ENCODE measurements at places on chromosomes 5 and 9. TPM values are rescaled to one million over a fixed set of nuclear protein-coding genes. Genes with fewer than 3 reads are reported as not detected.

GRCh38 chr9:126348911-126349550 is 22.4 kb downstream of the MVB12B start:
- H3K4me1 ChIP-seq: no peaks in the 10 kb centered on the region
- no peaks in the 10 kb centered on the region for H3K27me3 ChIP-seq
- no peak overlapping the region for H3K4me3 ChIP-seq
- H3K27ac ChIP-seq: no peak overlapping the region
- DNase-seq: no peak
- peaks cover 18% of the 10 kb centered on the region for H3K36me3 ChIP-seq

PCDHB4 gene
- 0.36 TPM for polyA plus RNA-seq

- no peak overlapping the region for H3K27ac ChIP-seq
- peaks cover 11% of the 10 kb centered on the region for H3K4me1 ChIP-seq
- DNase-seq: no peak
- no peak overlapping the region for H3K4me3 ChIP-seq
These were observed 46.1 kb downstream of the ERAP1 start for GRCh38 chr5:96761618-96762017.

C5orf15 gene
- 81.0 TPM for polyA plus RNA-seq

DNA sequence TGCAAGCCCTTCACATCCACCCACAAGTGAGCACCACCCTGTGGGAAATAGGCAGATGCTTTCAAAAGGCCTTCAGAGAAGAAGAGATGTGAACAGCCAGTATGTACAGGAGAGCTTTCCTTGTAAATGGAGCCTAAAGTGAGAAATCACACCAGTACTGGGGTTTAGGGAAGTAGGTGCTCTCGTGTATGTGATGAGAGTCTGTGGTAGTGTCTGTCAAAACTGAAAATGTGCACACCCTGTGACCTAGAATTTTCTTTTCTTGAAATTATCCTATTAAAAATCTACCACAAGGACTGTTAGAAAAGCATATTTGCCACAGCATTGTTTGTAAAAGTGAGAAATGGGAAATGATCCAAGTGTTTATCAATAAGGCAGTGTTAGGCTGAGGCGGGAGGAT is 16.6 kb downstream of the OTULINL start:
- no peaks in the 10 kb centered on the region for H3K27me3 ChIP-seq
- peak overlapping the region; percentile 22 for H3K27ac ChIP-seq
- no peaks in the 10 kb centered on the region for H3K4me1 ChIP-seq
- DNase-seq: no peak
- H3K36me3 ChIP-seq: no peaks in the 10 kb centered on the region

NIM1K gene
- 0.16 TPM for polyA plus RNA-seq

GRCh38 chr5:76818844-76819831 is at the start of gene F2RL1:
Gene F2RL1, plus strand, starts transcription at chr5:76819030. Its CDS starts 153 bp downstream, at chr5:76819183.
- H3K27ac ChIP-seq: peak within 1 kb of the TSS; percentile 40
- peak within 1 kb of the TSS; percentile 84 for H3K4me3 ChIP-seq
- H3K36me3 ChIP-seq: no peaks in the 10 kb centered on the region
- no peaks in the 10 kb centered on the region for H3K27me3 ChIP-seq
- peaks cover 17% of the 10 kb centered on the region for H3K4me1 ChIP-seq

- H3K27ac ChIP-seq: no peak overlapping the region
- no peaks in the 10 kb centered on the region for H3K36me3 ChIP-seq
- no peaks in the 10 kb centered on the region for H3K4me1 ChIP-seq
These were observed 274.9 kb downstream of the GADD45G start for GRCh38 chr9:89879701-89880100.

Data from SK-N-SH (cell line).